ENCODE measurements at places on chromosomes 4 and X. TPM values are rescaled to one million over a fixed set of nuclear protein-coding genes. Genes with fewer than 3 reads are reported as not detected.

GRCh38 chrX:146173742-146174141, 356.1 kb downstream of the SLITRK2 start:
- no peak overlapping the region for H3K27ac ChIP-seq
- H3K36me3 ChIP-seq, result no peaks in the 10 kb centered on the region
- no peak for DNase-seq

DNA sequence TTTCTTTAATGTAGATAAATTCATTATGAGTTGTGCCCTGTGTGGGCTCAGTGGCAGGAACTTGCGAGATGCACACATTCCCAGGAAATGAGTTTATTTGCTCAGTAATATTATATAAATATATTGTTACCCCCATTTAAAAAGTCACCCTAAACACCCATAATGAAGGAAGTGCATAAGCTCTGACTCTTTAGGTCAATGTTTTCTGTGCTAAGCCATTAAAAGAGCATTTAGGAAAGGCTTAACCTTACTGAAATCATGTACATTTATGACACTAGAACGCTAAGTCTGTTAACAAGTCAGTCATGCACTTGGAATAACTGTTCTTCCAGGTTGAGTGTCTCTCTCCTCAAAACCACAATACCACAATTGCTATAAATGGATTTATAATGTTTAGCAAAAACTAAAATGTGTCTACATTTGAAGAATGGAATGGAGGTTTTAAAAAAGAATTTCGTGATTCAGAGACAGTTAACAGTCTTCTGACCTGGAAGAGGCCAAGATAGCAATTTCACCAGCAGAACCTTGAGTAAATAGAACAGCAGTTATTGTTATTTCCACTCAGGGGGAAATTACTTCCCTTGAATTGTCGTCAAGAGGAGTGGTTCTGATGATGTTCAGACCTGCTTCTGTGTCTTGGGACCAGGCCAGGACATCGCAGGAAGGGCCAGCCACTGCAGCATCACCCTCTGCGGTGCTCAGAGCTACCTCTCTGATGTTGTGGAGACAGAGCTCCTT, 91.1 kb upstream of the VEGFC start:
- DNase-seq, result no peak
- no peaks in the 10 kb centered on the region for H3K36me3 ChIP-seq
- H3K4me3 ChIP-seq, result no peak overlapping the region
- H3K4me1 ChIP-seq, result no peaks in the 10 kb centered on the region

GRCh38 chr4:184028561-184029374, 123.7 kb downstream of the STOX2 start:
- peak; percentile 2 for DNase-seq
- peak overlapping the region; percentile 41 for H3K4me3 ChIP-seq
- peaks cover 15% of the 10 kb centered on the region for H3K4me1 ChIP-seq

GRCh38 chr4:71113294-71113693, 119.8 kb downstream of the DCK start:
- no peaks in the 10 kb centered on the region for H3K36me3 ChIP-seq
- H3K4me1 ChIP-seq, result peaks cover 25% of the 10 kb centered on the region
- H3K27me3 ChIP-seq, result no peaks in the 10 kb centered on the region

- no peak overlapping the region for H3K4me3 ChIP-seq
- DNase-seq, result no peak
- H3K27me3 ChIP-seq, result no peaks in the 10 kb centered on the region
- H3K36me3 ChIP-seq, result no peaks in the 10 kb centered on the region
- no peak overlapping the region for H3K27ac ChIP-seq
Measured at GRCh38 chrX:129980001-129980401, 2.4 kb upstream of the BCORL1 start.

The GLRB gene
- total RNA-seq, result not detected

The JCHAIN gene
- 6.9 TPM for total RNA-seq

The SOX3 gene
- not detected for total RNA-seq

DNA sequence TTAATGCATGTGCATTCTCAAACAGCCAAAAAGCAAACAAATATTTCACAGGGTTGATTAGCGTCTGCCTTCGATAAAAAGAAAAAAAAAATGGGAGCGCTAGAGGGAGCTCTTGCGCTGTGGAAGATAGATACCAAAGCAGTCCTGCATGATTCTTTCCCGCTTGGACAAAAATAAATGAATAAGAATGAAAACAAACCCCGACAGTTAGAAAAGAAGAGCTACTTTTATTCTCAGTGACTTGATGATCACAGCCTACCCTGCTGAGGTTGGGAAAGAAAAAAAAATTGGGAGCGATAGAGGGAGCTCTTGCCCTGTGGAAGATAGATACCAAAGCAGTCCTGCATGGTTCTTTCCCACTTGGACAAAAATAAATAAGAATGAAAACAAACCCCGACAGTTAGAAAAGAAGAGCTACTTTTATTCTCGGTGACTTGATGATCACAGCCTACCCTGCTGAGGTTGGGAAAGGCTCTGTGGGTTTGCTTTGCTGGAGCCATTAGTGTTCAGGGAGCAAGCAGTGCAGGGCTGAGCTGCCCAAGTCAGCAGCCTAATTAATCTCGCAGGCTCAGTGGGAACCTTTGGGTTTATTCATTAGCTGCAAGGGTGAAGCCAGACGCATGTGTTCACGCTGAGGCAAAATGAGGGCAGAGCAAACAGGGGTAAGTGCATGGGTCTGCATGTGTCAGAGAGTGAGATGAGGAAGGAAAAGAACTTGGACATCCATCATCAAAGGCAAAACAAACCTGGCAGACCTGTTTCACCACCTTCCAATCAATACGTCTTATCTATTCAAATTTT, 249.3 kb upstream of the PRKX start:
- no peak for DNase-seq
- no peaks in the 10 kb centered on the region for H3K36me3 ChIP-seq
- no peak overlapping the region for H3K27ac ChIP-seq
- H3K27me3 ChIP-seq, result no peaks in the 10 kb centered on the region
- no peak overlapping the region for H3K4me3 ChIP-seq

DNA sequence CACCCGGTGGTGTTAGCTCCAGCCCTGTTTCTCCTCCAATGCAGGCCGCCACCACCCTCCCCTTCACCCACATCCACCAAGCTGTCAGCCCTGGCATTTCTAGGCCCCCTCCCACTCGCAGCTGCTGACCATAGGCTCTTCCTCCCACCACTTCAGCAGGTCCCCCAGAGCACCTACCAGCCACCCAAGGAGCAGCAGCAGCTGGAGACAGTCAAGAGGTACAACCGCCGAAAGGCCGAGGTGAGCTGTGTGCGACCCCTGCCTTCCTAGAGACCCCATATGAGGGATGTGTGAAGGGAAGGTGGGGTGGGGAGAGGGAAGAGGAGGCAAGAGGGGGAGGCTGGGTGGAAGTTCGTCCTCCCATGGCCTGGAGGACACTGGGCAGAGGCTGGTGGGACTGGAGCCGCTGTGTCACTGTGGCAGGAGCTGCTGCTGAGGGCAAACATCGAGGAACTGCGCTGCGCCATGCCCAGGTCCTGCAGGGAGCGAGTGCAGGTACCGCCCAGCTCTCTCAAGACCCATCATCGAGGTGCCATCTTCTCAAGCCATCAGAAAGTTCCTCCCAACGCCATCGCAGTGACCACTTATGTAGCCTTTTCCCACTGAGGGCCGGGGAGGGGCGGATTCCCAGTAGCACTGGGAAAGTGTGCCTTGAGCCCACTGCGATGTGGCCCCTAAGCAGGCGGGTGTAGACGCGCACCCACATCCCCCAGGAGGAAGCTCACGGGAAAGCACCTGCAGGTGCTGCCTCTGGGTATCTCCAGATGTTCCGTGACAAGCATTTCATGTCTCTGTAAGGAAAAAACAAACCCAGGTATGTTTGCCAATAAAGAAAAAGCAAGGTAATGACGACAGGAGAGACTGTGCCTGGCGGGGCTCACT, 19.2 kb upstream of the RNF4 start:
- no peak overlapping the region for H3K4me3 ChIP-seq
- no peaks in the 10 kb centered on the region for H3K27me3 ChIP-seq
- no peak overlapping the region for H3K27ac ChIP-seq
- no peaks in the 10 kb centered on the region for H3K4me1 ChIP-seq
- DNase-seq, result no peak

GRCh38 chrX:2572740-2573139, 72.0 kb upstream of the DHRSX start:
- no peak for DNase-seq
- H3K36me3 ChIP-seq, result no peaks in the 10 kb centered on the region
- H3K4me1 ChIP-seq, result no peaks in the 10 kb centered on the region
- no peak overlapping the region for H3K4me3 ChIP-seq

DNA sequence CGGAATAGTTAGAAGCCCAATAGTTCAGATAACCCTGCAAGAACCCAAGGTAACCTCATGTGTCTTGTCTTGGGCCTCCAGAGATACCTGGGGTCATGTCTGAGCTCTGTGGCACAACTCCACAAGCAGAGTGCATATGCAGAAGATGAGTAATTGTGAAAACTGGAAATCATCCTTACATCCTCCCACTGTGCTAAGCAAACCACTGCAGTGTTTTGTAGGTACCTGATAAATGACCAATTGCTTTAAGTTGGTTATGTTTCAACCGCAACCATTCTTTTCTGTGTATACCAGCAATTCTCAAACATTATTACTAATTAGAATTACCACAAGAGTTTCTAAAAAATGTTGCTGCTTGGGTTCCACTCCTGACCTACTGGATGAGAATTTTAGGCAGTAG, 73.2 kb downstream of the CBLL2 start:
- H3K27ac ChIP-seq, result no peak overlapping the region
- H3K27me3 ChIP-seq, result no peaks in the 10 kb centered on the region
- H3K4me3 ChIP-seq, result no peak overlapping the region
- H3K4me1 ChIP-seq, result no peaks in the 10 kb centered on the region

The FAT1 gene
- total RNA-seq, result not detected

- no peaks in the 10 kb centered on the region for H3K36me3 ChIP-seq
- no peak for DNase-seq
- no peaks in the 10 kb centered on the region for H3K27me3 ChIP-seq
- H3K4me3 ChIP-seq, result no peak overlapping the region
- no peak overlapping the region for H3K27ac ChIP-seq
- no peaks in the 10 kb centered on the region for H3K4me1 ChIP-seq
Measured at GRCh38 chr4:149794352-149794751, 21.3 kb downstream of the IQCM start.

- no peaks in the 10 kb centered on the region for H3K4me1 ChIP-seq
- H3K27ac ChIP-seq, result no peak overlapping the region
- peaks cover 7% of the 10 kb centered on the region for H3K27me3 ChIP-seq
- H3K36me3 ChIP-seq, result no peaks in the 10 kb centered on the region
- H3K4me3 ChIP-seq, result no peak overlapping the region
Measured at GRCh38 chr4:659851-660250, 14.2 kb downstream of the ATP5ME start.

The FBXW7 gene
- total RNA-seq, result 92.3 TPM

DNA sequence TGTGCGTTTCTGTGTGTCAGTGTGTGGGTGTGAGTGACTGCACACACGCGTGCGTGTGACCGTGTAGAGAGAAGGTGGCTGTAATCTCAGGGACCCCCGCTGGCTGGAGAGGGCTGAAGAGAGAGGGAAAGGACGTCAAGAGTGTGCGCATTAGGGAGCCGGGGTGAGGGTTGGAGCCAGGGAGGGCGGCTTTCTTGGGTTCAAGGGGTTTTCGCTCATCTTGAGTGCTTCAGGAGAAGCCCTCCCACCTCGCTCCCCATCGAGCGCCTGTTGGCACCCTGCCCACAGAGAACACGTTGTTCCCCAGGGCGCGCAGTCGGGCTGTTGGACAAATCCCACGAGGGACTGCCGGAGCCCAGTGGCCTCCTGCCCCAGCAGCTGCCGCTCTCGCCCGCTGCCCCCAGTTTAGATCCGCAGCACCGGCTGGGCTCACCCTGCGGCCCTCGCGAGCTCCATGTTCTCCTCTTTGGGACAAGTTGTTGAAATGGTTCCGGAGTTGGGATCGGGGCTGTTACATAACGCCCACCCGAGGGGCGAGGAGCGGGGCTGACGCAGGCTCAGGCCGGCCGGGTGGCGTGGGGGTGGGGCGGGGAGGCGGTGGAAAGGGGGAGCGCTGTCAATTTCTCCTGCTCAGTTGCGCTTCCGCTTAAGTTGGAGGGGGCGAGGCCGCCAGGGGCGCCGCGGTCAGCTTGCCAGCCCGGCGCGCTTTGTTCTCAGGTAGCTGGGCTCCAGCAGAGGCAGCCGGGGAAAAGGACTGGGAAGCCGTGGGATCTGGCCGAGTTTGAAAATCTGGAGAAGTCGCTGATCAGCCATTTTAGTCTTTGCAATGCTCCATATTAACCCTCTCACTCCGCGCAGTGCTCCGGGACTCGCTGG, 1.6 kb downstream of the GRIA2 start:
- no peak for DNase-seq
- H3K4me3 ChIP-seq, result no peak overlapping the region
- peaks cover 12% of the 10 kb centered on the region for H3K27me3 ChIP-seq
- H3K4me1 ChIP-seq, result no peaks in the 10 kb centered on the region
- H3K36me3 ChIP-seq, result no peaks in the 10 kb centered on the region
- H3K27ac ChIP-seq, result no peak overlapping the region

- no peak overlapping the region for H3K4me3 ChIP-seq
- H3K36me3 ChIP-seq, result no peaks in the 10 kb centered on the region
- H3K27ac ChIP-seq, result no peak overlapping the region
- DNase-seq, result no peak
- no peaks in the 10 kb centered on the region for H3K27me3 ChIP-seq
Measured at GRCh38 chr4:76429636-76430035, 5.4 kb upstream of the SHROOM3 start.

The MAGIX gene
- total RNA-seq, result 1.6 TPM

DNA sequence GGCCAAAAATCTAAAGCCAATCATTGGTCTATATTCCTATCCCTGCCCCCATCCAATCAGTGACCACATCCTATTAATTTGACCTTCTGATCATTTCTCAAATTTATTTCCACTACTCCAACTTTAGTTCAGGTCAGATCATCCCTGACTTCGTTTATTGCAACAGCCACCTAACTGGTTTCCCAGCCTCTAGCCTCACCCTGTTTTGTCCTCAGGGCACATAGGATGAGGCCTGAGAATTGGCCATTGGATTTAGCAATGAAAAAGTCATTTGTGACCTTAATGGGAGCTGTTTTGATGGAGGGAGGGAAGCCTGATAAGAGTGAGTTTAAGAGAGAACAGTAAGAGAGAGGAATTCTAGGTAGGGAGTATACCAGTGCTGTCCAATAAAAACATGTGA, 155.0 kb downstream of the AMMECR1 start:
- no peak overlapping the region for H3K27ac ChIP-seq
- no peaks in the 10 kb centered on the region for H3K4me1 ChIP-seq
- no peak overlapping the region for H3K4me3 ChIP-seq
- no peaks in the 10 kb centered on the region for H3K27me3 ChIP-seq

The SMPX gene
- not detected for total RNA-seq

DNA sequence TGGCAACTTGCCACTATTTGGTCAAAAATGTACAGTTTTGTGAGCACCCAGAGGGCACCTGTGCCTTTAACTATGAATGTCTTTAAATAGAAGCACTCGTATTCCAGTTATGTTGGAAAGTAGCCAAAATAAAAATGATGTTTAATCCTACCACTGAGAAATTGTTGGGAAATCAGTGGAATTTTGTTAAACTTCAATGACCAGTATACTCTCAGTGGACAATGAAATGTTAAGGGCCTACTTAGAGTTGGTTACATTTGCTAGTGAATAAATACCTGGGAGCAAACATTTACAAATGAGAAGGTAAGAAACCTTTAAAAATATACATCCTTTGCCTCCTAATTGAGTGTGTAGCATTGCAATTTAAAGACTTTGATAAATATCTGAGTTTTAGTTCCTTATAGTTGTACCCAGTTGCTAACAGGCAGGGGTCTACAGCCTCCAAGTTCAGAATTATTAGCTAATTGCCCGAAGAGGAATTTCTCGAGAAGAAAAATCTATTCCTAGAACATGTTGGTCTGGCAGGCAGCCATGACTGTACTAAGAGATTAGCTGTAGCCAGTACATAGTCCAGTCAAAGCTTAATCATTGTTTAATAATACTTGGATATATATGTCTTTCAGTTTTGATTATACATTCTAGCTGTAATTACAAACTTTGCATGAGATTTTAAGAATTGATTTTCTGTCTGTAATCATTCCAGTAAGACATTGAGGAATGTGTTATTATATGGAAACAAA, 93.2 kb downstream of the IL1RAPL2 start:
- H3K27ac ChIP-seq, result no peak overlapping the region
- no peaks in the 10 kb centered on the region for H3K36me3 ChIP-seq
- no peak for DNase-seq
- no peaks in the 10 kb centered on the region for H3K27me3 ChIP-seq

All from T-cell (primary cell).